K562 (cell line): ENCODE measurements at places on chromosomes 6 and 20. TPM values are rescaled to one million over a fixed set of nuclear protein-coding genes. Genes with fewer than 3 reads are reported as not detected.

GRCh38 chr6:42106112-42107023, 36.1 kb downstream of the C6orf132 start:
- DNase-seq: peak; percentile 59

- no peak for DNase-seq
These were observed 36.8 kb downstream of the PREX1 start for GRCh38 chr20:48791014-48791413.

- no peak for DNase-seq
These were observed 637.1 kb upstream of the CITED2 start for GRCh38 chr6:140011537-140011936.

PACRG gene
- total RNA-seq: not detected in 2 replicates

- DNase-seq: peak; percentile 29
These were observed 56.7 kb upstream of the CEP85L start for GRCh38 chr6:118708055-118708454.

GRCh38 chr6:36526066-36526465, 21.2 kb downstream of the STK38 start:
- no peak for DNase-seq
